ENCODE measurements at places on chromosomes 7 and 10.

- DNase-seq: no peak
These were observed 1.3 kb upstream of the SLC26A5 start for GRCh38 chr7:103447073-103447960.

DNA sequence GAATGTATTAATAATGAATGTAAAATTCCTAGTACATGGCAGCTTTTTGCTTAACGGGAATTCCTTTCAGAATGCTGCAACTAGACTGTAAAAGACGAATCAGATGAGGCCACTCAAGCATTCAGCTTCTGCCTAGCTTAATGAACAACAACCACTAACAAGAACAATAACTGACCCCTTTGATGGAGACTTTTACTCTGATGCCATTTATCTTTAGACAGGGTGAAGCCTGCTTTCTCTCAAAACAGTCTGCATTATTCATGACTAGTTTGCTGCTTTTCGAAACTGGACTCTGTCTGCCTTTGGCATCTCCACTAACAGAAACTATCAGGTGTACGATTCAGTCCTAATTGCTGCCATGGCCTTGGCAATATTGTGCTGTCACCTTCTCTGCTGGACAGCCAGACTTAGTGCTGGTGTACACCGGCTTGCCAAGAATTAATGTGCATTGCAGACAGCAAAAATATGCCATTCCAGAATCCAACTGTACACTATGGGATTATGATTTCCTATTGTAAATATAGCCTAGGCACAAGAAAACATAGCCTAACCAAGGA lies 295.5 kb upstream of the CDC14C start:
- DNase-seq: no peak

DNA sequence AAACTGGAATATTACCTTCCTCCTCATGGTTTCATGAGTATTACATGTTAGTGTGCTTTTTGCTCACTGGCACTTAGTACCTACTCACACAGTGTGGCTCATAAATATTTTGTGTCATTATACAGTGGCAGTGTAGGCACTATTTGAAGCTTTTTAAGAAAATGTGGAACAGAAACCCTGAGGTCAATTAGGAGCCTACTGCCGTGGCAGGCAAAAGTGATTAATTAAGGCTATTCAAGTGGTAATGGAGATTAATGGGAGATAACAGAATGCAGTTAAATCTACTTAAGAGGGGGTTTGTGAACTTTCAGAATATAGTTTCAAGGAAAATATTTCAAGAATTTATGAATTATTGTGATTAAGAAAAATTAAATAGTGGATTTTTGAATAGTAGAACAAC lies 277.6 kb downstream of the HGF start:
- no peak for DNase-seq

GRCh38 chr10:71478813-71479365 lies 82.2 kb downstream of the CDH23 start:
- no peak for DNase-seq

GRCh38 chr10:62915158-62915557 lies 99.0 kb upstream of the EGR2 start:
- DNase-seq: no peak
